Ovary (tissue), 10 donors: ENCODE measurements at places on chromosomes 16 and 17. TPM values are rescaled to one million over a fixed set of nuclear protein-coding genes. Genes with fewer than 3 reads are reported as not detected.

Gene CPHXL2
- polyA plus RNA-seq: not detected

Gene FSCN2
- 1.6 TPM for polyA plus RNA-seq

Gene HSDL1
- 28.2 TPM for polyA plus RNA-seq

Gene CCL7
- polyA plus RNA-seq: not detected

DNA sequence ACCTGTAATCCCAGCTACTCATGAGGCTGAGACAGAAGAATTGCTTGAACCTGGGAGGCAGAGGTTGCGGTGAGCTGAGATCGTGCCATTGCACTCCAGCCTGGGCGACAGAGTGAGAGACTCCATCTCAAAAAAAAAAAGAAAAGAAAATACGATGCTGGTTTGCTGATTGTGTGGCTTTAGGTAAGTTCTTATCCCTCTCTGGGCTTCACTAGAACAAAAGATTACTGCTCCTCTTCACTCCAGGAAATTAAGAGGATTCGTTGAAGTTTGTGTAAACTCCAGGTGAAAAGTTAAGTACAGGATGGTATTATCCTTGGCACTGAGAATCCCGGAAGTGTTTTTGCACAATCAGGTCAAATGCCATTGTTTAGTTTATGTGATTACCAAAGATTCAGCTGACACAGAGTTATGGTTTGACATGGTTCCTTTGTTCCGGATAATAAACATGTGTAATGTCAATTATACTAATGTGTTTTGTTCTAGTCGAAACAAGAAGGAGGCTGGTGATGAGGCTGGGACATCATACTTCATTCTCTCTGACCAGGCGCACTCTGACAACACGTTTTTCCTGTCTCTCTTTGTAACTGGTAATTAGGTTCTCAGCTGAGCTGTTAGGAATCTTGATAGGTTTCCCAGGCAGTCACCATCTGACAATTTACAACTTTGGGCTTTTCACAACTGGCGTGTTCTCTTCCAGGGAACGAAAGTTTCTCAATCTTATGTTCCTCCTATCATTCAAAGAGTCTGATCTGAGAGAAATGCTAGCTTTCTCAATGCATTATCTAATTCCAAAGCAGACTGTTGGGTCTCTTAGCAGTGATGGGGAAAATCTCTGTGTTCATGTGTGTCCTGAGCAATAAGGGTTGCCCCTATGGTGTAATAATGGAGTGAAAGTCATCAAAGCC lies 10.8 kb upstream of the TAOK1 start:
- DNase-seq: no peak

DNA sequence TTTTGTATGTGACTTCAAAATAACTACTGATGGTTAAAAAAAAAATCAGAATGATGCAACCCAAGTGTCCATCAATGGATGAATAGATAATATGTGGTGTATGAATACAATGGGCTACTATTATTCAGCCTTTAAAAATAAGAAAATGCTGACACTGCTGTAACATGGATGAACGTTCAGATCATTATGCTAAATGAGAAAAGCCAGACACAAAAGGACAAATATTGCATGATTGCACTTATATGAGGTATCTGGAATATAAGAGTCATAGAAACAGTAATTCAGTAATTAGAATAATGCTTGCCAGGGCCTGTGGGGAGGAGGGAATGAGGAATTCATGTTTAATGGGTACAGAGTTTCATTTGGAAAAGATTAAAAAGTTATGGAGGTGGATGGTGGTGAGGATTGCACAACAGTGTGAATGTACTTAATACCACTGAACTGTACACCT lies 25.4 kb downstream of the TENT4B start:
- DNase-seq: no peak

DNA sequence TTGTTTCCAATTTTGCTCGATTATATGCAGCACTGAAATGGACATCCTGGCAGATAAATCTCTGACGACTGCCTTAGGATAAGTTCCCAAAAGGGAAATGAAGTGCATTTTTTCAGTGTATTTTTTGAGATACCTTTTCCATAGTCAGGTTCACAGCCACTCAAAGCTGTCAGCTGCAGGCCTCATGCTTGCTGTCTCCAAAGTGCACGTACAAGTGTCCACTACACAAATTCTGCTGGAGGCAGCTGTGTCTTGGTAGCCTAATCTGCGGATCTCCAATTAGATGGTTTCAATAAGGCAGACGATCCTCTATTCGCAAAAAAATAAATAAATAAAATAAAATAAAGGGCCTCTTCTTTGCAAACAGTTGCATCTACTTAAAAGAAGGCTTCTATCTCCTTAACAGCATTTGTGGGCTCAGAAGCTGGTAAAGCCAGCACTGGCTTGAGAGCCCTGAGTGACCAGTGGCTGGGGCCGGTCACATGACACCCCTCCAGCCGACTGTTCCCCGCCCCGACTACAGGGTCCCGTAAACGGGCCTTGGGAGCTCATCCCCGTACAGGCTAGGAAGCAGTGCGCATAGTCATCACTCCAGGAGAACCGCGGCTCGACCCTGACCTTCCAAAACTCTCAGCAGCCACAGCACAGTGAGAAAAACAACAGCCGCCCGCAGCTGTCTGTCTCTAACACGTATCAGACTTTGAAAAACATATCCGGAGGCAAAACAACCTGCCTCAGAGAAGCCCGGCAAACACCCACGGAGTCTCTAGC lies 18.8 kb downstream of the RPH3AL start:
- DNase-seq: peak; percentile 97

GRCh38 chr16:9946022-9946720 lies 236.1 kb downstream of the GRIN2A start:
- DNase-seq: no peak

GRCh38 chr17:45227926-45228762 lies 6.5 kb downstream of the FMNL1 start:
- DNase-seq: no peak

DNA sequence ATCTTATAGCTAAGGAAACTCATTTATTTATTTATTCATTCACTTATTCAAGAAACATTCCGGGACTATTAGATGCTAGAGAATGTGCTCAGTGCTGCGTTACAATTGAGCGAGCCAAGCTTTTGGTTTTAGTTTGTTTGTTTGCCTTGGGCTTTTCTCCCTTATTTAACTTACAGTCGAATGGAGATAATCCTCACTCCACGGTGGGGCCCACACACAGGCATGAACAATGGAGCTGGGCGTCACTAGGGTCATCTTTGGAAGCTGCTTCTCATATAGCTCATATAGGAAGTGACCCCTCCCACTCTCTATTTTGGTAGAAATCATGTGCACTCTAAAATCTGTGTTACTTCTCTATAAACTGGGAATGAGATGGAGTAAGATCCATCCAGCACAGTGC lies 210.0 kb downstream of the TMEM114 start:
- no peak for DNase-seq

DNA sequence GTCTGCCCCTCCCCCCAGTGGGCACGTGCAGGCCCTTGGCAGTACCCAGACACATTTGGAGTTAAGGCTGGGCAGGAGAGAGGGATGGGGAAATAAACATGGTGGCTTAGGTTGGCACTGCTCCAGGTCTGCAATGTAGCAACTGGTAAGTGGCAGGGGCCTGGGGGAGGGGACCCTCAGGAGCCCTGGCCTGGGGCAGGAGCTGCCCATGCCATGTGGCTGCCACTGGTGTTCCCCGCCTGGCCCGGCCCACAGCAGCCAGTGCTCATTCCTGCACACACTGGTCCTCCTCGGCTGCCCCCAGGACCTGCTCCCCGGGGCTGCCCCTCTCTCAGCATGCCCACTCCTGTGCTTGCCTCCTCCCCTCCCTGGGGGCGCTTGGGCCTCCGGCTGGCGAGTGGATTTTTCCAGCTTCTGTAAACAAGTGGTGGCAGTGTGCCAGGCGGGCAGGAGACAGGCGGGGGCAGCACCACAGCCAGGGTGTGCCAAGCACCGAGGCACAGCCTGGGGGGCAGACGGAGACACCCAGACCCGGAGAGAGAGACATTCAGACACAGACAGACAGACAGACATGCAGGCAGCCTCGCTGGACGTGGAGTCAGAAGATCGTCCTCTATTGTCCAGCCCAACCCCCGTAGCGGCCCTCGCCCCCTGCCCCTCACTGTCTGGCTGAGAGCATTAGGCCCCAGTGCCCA lies 9.4 kb downstream of the THRA start:
- peak; percentile 64 for DNase-seq

DNA sequence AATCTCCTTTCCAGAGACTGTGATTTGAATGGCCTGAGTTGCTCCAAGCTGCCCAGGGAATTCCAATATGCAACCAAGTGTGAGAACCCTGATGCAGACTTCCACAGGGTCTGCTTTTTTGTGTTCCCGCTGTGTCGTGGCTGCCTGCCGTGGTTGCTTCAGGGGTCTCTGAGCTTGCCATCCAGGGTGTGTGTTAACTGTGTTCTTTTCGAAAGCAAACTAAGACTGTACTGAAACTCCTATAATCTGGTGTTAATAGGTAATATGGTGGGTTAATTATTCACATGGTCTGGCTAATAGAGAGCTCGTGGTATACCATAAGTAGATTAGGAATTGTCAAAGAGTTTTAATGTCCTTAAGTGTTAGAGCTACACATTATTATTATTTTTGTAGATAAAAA lies 20.7 kb downstream of the UBN1 start:
- DNase-seq: no peak

- no peak for DNase-seq
Observed at GRCh38 chr16:15037003-15037402, 18.9 kb downstream of the NTAN1 start.

- no peak for DNase-seq
Observed at GRCh38 chr16:19005561-19006445, 22.1 kb downstream of the TMC7 start.

DNA sequence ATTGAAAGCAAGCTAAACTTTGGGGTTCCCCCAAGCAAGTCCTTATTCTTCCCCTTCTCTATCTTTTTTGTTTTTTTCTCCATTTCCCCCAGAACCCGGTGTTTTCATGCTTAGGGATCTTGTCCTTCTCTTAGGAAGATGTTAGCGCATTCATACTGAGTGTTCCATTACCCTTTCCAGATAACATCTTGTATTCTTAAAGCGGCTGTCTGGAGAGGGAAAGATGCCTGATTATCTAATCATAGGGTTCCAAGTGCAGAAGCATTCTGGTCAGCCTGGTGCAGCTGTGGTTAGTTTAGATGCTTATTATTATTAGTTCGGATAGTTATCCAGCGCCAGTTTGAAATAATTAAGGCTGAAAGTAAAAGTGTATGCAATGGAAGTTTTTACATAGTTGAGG lies 2.0 kb downstream of the TOM1L1 start:
- no peak for DNase-seq

GRCh38 chr16:1610899-1611632 lies 806 bp downstream of the IFT140 start:
- DNase-seq: no peak

DNA sequence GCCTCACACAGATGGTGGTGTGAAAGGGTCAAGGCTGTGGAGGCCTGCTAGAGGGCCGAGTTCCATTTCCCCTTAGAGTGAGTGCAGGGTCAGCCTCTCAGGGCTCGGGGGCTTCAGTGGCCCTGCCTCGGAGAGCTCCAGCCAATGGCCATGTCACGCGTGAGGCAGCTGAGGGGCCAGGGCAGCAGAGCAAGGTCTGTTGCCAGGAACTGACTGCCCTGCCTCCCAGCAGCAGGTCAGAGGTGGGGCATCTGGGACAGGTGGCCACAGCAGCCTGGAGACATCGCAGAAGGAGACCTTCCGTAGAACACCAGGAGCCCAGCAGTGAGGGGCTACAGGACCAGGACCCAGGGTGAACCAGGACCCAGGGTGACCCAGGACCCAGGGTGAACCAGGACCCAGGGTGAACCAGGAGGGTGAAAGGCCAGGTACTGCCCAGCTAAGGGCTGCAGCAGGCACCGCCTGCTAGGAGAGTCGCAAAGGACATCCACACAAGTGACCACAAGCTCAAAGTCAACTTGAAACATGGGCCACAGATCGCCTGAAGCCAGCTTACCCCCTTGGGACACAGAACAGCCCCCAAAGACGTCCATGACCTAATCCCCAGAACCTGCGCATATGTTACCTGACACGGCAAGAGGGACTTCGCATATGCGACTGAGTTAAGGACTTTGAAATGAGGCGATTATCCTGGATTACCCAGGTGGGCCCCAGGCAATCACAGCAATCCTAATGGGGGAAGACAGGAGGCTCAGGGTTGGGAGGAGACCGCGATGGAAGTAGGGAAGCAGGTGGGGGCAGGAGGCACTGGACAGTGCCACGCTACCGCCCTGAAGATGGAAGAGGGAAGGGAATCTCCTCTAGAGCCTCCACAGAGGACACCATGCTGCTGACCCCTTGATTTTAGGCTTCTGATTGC lies 4.8 kb upstream of the MEAK7 start:
- DNase-seq: no peak

DNA sequence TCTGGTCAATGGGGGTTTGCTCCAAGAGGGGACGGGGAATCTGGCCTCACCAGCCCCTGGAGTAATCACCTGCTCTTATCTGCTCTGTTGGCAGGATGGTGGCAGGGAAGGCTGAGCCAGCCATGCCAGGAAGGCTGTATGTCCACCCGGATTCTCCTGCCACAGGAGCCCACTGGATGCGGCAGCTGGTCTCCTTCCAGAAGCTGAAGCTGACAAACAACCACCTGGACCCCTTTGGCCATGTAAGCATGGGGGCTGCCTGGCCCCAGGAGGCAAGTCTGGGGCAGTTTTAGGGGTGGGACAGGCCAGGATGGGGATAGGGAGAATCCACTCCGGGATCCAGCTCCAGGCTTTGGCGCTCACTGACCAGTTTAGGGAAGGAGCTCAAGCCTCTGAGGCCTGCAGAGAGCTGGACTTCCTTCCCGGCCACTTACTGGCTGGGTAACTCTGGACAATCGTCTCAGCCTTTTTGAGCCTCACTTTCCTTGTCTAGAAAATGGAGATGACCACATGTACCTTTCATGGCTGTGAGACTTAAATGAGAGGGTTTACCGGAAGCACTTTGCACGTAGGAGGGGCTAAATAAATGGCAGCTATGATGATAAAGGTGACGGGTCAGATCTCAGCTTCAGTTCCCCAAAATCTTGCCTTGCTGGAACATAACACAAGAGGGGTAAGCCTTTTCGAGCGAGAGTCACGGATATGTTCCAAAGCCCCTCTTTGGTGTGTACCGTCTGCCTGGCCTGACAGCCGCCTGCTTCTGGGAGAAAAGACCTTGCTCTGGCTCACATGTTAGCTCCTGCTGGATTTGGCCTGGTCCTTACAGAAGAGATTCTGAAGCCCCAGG lies 15.4 kb downstream of the TBX4 start:
- no peak for DNase-seq

DNA sequence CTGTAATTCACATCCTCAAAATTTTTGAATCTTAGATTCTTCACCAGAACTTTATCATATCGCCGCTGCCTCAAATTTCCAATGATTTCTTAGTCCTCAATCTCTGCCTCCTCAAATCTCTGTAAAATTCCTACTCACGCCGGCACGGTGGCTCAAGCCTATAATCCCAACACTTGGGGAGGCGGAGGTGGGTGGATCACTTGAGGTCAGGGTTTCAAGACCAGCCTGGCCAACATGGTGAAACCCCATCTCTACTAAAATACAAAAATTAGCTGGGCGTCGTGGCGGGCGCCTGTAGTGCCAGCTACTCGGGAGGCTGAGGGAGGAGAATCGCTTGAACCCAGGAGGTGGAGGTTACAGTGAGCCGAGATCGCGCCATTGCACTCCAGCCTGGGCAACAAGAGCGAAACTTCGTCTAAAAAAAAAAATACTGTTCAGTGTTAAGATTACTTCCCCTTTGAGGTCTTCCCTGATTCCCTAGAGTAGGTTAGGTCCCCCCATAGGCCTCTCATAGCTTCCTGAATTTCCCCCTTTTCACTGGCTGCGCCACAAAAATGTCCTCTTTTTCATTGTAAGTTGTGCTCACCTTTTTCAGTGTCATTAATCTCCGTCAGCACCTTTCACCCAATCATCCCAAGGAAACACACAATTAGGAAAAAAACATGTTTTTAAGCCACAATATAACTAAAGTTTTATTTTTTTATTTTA lies 919 bp upstream of the CBX1 start:
- DNase-seq: no peak

- no peak for DNase-seq
Observed at GRCh38 chr16:63185235-63185780, 1149.1 kb upstream of the CDH8 start.

- DNase-seq: no peak
Observed at GRCh38 chr16:49454426-49455180, 81.0 kb downstream of the C16orf78 start.
